ENCODE measurements at places on chromosomes 5 and 9.
A peak's percentile ranks its signal among the peaks of the same experiment; 100 is the strongest.

- no peak for DNase-seq
These were observed 734.8 kb downstream of the TLE1 start for GRCh38 chr9:80954521-80954920.

DNA sequence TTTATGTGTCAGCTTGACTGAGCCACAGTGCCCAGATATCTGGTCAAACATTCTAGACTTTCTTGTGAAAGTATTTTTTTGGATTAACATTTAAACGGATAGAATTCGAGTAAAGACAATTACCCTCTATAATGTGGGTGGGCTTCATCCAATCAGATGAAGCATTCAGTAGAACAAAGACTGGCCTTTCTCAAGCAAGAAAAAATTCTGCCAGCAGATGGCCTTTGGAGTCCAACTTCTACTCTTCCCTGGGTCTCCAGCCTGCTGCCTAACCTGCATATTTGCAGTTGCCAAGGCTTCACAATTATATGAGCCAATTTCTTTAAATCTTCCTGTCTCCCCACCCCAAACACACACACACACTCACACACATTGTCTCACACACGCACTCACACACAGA, 86.4 kb downstream of the MED10 start:
- DNase-seq: no peak

DNA sequence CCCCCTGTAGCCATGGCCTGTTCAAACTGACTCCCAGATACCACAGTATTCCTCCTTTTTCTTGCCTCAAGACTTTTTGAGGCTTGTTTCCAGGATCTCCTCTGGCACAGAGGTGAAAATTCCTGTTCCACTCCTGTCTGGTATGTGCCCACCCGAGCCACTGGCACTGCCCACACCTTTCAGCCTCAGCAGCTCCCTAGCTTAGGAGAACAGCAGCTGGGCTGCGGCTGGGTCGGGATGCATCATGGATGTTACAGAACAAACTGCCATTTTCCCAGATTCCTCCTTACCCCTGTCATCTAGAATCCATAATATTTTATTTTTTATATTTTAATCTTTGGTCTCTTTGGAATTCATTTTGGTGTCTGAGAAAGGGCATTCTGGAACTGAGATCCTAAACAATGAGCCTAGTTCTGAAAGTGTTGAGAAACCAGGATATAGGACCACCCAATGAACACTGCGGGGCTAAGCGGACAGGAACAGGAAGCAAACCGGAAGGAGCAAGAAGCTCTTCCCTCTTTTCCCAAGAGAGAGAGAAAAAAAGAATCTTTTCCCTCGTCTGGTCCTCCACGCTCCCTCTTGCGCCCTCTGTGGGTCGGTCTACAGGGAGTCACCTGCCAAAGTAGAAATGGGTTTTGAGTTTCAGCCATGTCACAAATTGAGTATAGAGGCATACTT, 12.5 kb downstream of the OR2S2 start:
- peak; percentile 62 for DNase-seq

DNA sequence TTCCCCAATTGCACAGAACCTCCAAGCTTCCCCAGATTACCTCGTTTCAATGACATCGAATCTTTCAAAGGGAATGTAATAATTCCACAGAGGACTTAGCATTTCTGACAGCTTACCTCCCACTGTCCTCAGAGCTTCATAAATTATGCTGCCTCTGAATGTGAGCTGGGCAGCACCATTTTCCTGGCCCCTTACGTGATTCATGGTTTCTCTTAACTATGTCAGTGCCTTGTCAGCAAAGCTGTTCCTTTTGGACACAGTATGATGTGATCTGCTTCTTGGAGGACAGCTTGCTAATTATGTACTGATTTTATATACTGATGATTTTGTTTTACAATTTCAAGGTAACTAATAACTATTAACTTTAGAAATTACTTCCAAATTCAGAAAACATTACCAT, 27.7 kb upstream of the SSBP2 start:
- no peak for DNase-seq

- DNase-seq: no peak
These were observed 119.8 kb downstream of the EBF1 start for GRCh38 chr5:158979749-158980521.
